ENCODE measurements at places on chromosomes 2 and 18.

GRCh38 chr2:168552450-168552856 lies 96.4 kb downstream of the CERS6 start:
- no peak for DNase-seq

DNA sequence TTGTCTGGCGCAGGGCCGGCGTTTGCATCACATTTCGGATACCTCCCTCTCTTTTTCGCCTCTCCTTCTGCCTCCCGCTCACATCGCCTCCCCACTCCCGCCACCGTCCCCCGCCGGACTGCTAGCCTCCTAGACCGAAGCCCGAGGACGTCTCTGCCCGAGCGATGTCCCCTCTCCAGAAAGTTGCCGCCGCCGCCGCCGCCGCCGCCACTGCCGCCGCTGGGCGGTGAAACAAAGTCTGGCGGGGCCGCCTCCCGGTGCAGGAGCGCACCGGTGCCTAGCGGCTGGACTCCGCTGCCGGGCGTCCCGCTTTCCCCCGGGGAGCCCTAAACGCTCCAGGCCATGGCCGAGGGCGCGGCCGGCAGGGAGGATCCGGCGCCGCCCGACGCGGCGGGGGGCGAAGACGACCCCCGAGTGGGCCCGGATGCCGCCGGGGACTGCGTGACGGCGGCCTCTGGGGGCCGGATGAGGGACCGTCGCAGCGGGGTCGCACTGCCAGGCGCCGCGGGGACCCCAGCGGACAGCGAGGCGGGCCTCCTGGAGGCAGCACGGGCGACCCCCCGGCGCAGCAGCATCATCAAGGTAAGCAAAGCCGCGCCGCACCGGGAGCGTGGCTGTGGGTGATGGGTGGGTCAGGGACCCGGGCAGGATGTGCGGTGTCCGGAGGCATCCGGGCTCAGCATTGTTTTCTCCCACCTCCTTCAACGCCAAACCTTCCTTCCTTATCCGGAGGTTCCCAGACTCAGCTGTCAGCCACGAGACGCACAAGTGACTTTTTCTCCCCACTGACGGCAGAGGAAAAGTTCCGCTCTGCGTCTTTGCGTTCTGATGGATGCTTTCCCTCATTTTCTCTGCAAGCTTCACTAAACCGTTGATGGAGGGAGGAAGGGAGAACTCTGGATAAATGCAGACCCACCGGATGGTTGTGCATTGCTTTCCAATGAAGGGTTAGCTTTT lies 643 bp downstream of the PLCL1 start:
- no peak for DNase-seq

DNA sequence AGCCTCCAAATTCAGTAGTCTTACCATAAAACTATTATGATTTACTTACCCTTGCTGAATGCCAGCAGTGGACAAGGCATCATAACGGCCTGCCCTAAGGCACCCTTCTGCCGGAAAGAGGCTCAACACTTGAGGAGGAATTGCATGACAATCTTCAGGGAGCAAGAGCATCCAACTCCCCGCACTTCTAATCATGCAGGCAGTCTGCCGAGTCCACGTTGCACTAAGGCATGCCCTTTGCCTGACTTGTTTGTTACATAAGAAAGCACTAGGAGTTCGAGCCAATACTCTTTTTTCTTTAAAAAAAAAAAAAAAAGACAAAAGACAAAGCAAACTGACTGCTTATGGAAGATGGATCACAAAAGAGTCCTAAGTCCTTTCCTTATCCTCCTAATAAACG lies 17.9 kb upstream of the SPTBN1 start:
- DNase-seq: no peak

DNA sequence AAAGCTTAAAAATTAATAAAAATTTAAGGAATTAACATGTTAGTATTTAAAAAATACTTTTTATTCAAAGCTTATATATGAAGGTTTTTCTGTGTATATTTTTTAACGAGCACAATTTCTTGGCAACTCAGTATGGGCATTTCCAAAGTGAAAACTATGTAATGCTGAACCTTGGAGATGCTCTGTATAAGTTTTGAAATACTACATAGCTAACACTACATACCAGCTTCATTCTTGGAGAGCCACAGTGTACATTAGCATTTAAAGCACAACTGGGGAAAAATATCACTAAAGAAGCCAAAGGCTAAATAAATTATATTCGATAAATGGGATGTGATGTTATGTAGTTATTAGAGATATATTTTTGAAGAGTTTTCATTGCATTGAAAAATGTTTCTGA lies 446.5 kb downstream of the CCDC85A start:
- no peak for DNase-seq

DNA sequence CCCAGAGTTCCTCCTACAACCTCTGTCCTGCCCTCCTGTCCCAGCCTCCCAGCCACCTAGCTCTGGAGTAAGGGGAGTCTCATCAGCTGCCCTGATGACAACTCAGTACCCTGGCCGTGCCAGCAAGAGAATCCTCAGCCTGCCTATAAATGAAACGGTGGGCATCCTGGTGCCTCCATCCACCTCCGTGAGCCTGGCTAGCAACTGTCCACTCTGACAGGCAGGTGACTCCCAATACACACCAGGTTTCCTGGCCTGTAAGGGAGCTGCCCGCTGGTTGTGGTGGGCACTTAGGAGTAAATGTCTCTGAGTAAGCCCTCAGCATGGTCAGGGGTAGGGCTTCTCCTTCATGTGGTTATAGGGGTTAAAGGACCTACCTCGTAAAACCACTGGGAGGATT lies 81.5 kb downstream of the XDH start:
- no peak for DNase-seq

- no peak for DNase-seq
These were observed 160.3 kb downstream of the TMEM18 start for GRCh38 chr2:516944-517343.

Data from HTR-8/SVneo (cell line).